C1 segment of cervical spinal cord (tissue), 14 donors: ENCODE measurements at places on chromosomes 12 and 14.

- no peak for DNase-seq
These were observed 1.2 kb upstream of the TNFAIP2 start for GRCh38 chr14:103121846-103122584.

- peak; percentile 45 for DNase-seq
These were observed at the start of gene DENND5B for GRCh38 chr12:31590642-31591379. Gene DENND5B, minus strand, starts transcription at chr12:31591136. Its CDS starts 304 bp downstream, at chr12:31590832.

DNA sequence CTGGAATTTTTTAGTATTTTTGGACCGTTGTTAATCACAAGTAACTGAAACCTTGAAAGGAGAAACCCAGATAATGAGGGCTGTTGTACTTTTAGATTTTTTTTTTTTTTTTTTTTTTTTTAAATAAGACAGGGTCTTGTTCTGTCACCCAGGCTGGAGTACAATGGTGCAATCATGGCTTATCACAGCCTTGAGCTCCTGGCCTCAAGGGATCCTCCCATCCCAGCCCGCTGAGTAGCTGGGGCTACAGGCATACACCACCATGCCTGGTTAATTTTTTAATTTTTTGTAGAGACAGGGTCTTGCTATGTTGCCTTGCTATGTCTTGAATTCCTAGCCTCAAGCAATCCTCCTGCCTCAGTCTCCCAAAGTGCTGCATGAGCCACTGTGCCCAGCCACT lies 211.6 kb downstream of the SYNE2 start:
- DNase-seq = no peak

DNA sequence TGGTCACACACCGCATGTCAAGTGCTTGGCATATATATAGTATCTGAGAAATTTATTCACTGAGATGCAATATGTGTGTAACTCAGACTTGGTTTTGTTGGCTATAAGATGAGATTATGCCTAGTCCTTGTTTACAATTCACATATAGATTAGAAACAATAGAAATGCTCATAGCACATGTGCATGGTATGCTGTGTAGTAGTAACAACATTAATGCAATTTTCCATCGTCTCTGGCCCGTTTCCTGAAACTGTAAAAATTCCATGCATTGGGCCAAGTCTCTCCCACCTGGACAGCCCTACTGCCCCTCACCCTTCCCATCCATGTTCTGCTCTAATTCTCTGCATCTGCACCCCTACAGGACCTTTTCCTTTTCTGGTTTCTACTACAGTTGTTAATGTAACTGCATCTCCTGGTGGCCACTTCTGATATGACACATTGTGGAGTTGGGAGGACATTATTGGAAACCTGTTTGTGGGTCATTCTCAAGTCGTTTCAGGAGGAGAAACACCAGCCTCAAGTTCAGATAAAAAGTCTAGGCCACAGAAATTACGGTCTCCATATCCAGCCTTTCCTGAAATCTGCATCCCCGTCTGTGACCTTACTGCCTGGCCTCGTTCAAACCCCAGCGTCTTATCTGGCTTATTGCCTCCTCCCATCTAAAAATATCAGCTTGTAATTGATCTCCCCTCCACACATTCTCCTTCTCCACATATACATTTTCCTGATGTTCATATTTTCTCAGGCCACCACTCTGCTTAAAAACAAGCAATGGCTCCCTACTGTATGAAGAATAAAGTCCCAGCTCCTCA lies 37.5 kb downstream of the EMP1 start:
- DNase-seq = no peak

DNA sequence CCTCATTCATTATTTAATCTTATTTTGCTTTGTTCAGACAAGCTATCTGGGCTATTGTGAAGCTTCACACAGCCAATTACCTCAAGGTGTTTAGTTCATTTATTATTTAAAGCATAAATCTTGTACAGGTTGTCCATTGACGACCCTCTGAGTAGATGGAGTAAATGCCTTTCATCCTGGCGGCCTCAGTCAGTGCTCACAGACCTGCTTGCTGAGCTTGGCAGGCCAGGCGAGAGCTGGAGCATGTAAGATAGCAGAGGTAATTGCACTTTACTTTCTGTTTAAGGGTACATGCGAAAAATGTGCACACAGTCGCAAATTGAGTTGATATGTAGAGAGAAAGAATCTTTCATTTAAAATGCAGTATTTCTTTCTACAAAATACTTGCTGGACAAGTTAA lies 224.4 kb downstream of the NPAS3 start:
- DNase-seq = no peak
